ENCODE measurements at places on chromosomes 16 and 17.
A peak's percentile ranks its signal among the peaks of the same experiment; 100 is the strongest.

DNA sequence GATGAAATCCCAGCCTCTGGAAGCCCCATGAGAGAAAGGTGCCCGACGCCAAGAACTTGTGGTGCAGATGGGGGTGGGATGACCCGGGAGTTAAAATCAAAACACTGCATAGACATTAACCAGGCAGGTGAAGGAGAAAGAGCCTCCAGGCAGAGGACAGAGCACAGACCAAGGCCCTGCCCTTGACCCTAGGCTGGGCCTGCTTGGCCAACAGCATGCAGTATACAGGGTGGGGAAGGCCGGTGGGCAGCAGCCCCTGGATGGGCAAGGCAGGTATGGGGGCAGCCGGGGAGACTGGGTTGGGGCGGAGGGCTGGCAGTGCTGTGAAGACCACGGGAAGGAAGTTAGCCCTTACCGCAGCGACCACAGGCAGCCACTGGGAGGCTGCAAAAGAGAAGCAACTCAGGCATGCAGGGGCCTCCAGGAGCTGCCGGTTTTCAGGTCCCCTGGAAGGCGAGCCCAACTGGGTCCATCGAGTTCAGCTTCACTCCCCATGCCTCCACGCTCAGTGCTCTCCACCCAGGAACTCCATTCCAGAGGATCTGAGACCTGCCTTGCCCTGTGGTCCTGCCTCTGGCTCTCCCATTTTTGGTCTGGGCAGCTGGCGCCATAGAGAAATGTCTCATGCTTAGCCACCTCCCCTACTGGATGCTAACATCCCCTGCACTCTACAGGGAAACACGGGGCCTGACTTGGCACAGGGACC lies 81.2 kb downstream of the C16orf95 start:
- no peak for DNase-seq

- no peak for DNase-seq
Observed at GRCh38 chr16:84931506-84931905, 79.8 kb downstream of the ZDHHC7 start.

- no peak for DNase-seq
Observed at GRCh38 chr17:60577147-60577915, 22.7 kb upstream of the PPM1D start.

- DNase-seq: no peak
Observed at GRCh38 chr16:2597560-2597902, 59.7 kb downstream of the PDPK1 start.

GRCh38 chr17:27217631-27218030 lies 76.3 kb upstream of the WSB1 start:
- DNase-seq: no peak

- no peak for DNase-seq
Observed at GRCh38 chr17:43967251-43967875, 13.6 kb upstream of the PYY start.

DNA sequence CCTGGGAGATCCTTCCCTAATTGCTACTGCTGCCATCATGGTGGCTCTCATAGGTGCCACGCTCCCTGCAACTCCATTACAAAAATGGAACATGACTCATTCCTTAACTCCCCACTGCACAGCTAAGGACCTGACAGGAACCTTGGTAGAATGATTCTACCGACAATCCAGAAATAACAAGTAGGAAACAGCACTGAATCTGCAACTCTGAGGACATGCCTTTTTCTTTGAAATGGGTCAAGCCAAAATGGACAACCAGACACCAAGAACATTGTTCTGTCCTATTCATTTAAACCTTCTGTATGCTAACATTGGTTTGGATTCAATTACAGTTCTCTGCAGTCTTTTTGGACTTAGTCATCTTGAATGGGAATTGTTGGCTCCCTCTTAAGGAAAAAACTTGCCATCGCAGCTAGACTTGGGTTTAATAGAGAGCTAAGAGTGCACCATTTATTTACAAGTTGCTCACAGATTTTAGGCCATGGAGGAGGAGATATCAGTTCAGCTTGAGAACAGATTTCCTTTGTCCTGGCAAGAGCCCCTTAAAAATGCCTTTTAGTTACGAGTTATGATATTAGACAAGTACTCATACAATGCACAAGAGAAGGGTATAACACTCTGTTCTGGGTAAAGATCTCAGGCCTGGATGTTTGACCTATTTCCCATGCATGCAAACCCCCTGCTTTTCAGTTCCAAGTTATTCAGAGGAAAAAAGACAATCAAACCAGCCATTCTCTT lies 20.9 kb upstream of the NSRP1 start:
- peak; percentile 52 for DNase-seq

GRCh38 chr17:71330099-71330375 lies 790.8 kb upstream of the SOX9 start:
- DNase-seq: no peak

DNA sequence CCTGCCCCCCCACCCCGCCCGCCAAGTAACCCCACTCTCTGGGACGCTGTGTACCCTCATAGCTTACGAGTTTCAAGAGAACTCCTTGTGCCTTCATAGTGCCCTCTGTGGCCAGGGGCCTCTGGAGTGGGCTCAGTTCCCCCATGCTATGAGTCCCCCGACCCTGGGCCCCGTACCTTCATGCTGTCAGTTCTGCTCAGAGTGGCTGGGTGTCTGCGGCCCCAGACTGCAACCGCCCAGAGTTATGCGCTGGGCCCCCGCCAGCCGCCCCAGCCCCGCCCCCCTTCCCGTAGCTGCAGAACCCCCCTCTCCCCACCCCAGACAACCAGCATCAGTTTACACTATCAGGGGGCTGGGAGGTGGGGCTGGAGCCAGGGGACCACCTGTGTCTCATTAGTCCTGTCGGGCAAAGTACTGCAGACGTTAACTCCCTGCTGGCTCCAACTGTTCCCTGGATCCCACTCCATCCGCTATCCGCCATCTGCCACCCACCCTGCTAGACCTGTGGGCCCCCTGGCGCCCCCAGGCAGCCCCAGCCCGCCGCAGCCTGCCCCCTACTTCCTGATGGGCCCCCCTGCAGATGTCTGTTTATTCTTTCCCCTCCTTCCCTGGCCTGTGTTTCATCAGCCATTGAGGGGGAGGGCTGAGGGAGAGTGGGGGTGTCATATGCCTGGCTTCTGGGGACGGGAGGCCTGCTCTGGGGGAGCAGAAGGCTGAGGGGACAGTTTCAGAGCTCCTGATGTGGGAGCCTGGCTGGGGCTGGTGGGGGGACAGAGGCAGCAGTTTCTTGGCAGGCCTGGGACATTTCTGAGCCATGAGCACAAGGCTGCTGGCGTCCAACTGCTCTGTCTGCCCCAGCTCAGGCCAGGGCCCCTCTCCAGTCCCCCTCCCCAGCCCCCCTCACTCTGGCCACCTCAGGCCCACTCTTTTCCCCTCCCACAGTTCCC lies at the start of gene MFAP4:
Gene MFAP4, minus strand, starts transcription at position 217 of the 947 bp plus-strand sequence. Its CDS starts 35 bp downstream, at position 182.
- DNase-seq: peak; percentile 97

- DNase-seq: no peak
Observed at GRCh38 chr17:68870976-68871375, 84.2 kb downstream of the ABCA8 start.

- no peak for DNase-seq
Observed at GRCh38 chr16:11405331-11406176, 60.3 kb downstream of the RMI2 start.

GRCh38 chr17:10360578-10360977 lies 12.2 kb downstream of the MYH13 start:
- no peak for DNase-seq

- no peak for DNase-seq
Observed at GRCh38 chr17:69869667-69870066, 205.4 kb upstream of the KCNJ16 start.

DNA sequence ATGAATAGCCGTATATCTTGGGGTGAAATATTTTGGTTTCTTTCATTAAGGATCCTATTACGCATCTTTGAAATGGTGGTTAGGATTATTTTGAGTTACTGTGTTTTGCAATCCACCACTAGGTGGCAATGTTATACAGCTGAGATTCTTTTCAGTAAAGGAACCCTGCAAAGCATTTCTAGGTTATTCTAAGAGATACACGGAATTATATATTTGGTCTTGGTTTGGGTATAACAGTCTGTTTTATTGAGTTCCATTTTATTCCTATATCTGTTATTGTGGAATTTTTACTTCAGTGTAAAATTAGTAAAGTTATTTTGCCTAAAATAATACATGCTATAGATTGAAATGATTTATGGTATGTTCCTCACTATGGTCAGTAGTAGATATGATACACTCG lies 62.9 kb upstream of the CPHXL start:
- DNase-seq: peak; percentile 6

Data from fibroblast of skin of left biceps (primary cell).